Stimulated activated CD4-positive, alpha-beta T cell treated with anti-CD3 and anti-CD28 coated beads, Interleukin-2, amount 100 ng/mL, for 24 hours (primary cell): ENCODE measurements at places on chromosomes 5 and 9.

DNA sequence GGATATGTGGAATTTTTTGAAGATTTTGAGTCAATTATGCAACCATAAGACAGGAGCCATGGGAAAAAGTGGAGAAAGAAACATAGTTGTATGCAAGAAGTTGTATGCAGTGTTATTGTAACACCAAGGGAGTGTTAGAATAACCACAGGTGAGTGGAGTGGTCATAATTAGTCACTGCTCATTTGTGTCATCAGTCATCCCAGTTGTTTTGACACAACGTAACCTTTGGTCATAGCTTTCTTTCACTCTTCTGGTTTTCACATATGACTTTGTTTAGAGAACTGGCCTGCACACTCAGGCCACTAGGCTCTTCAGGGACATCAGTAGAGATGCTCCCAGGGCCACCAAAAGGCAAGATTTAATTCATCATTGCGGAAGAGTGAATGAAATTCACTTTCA lies 158.7 kb upstream of the HMHB1 start:
- no peak for DNase-seq

DNA sequence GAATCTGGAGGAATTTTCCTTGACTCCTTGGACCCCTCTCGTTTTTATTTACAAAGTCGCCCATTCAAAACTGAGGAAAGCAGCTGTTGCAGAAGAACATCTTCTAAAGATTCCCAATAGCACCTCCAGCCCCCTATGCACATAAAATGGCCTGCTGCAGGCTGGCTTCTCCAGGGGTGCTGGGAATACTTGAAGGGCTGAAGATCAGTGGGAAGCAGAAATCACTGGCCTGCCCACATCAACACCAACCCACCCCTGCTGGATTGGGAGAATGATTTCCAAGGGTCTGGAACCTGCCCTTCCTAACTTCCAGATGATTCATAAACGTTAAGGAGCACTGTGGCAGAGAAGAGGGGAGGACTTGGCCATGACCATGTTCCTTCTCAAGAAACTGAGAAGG lies 3.0 kb upstream of the FOXE1 start:
- no peak for DNase-seq

- DNase-seq: peak; percentile 64
Observed at GRCh38 chr5:136424835-136425584, 59.7 kb upstream of the TRPC7 start.

GRCh38 chr9:92188969-92189781 lies 74.0 kb upstream of the SPTLC1 start:
- DNase-seq: no peak

DNA sequence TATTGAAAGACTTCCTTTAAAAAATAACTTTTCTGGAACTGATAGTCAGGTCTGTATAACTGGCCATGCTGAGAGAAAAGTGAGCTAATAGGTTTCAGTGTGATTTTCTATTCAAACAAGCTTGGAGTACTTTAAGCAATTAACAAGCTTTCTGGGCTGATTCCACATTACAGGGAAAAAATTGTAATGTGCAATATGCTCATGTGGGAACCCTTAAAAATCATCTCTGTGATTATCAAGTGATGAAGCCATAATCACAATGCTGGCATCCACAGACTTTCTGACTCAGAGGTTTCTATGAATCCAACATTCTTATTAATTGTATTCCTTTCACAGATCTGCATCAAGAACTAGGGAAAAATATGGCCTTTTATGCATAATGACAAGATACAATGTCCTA lies 212.2 kb upstream of the ACO1 start:
- no peak for DNase-seq

- DNase-seq: no peak
Observed at GRCh38 chr9:133621725-133622267, 12.6 kb upstream of the FAM163B start.
